ENCODE measurements at places on chromosomes 12 and 14.

DNA sequence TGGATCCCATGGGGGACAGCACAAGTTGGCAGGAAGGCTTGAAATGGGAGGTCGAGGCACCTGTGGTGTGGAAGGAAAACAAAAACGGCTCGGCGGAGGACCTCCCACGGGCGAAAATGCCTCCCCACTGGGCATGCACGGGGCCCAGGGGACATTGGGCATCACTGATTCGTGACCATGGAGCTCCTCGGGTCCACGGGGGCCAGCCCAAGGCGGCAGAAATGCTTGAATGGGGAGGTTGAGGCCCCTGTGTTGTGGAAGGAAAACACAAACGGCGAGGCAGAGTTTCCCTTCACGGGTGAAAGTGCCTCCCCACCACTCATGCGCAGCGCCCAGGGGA, 376.0 kb downstream of the ALG10 start:
- no peak for DNase-seq

DNA sequence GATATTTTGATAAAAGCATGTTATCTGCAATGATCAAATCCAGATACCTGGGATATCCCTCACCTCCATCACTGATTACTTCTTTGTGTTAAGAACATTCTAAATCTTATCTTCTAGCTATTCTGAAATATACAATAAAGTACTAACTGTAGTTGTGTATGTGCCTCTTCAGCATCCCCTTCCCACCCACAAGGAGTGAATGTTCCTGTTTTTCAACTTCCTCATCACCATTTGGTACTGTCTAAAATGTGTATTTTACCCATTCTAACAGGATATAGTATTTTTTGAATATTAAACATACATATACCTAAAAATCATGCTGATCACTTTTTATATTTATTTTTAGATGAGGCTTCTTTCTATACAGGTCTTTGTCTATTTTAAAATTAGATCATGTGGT, 1252.6 kb downstream of the TMEM121 start:
- DNase-seq: no peak

DNA sequence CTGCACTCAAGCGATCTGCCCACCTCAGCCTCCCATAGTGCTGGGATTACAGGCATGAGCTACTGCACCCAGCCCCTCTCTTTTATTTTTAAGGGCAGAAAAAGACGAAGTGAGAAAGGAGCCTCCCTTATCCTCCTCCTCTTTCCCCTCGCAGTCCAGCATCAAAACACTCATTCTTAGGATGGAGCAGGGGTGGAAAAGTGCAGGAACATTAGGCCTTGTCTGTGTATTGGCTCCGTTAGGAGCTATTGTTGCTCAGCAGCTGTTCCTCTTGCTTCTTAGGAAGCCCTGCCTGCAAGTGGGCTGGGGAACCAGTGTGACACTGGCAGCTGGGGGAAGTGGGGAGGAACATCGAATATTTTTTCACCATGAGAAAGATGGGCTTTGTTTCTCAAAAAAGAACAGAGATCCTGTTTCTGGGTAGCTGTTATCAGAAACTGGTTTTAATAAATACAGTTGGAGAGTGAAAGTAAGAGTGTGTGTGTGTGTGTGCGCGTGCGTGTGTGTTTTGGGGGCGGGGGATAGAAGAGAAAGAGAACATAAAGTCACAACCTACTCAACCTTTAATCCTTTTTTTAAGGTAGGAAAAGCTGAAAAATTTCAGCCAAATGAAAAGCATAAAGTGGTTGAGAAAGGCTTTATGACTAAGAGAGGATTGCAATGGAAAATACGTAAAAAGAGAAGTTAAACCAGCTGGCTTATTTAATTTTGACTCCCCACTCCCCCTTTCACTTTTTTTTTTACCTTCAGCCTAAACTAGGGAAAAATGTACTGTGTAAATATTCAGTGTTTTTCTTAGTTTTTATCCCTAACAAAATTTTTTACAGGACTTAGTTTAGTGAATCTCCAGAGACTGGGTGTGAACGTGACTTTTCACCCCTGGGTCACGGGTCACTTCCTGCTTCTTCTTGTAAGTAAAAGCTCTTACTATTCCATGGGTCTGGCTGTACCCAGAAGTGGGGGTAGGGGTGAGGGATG, 197.2 kb upstream of the PLEKHG7 start:
- DNase-seq: no peak

DNA sequence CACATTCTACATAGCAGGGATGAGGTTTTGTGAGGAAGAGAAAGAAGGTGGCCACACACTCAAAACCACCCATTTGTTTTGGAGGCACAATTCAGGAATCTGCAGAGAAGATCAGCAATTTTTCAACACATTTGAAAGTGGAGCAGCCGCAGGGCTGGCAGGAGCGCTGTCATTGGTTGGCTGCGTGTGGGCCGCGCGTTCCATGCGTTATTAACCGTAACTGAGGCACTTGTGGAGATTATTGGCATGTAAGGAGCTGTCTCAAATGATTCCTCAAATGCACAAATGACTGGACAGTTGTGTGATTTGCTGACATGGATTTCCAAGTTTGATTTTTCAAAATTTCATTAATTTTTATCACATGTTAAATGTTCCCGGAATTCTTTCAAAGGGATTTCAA, 318.5 kb downstream of the TMEM132D start:
- DNase-seq: no peak

DNA sequence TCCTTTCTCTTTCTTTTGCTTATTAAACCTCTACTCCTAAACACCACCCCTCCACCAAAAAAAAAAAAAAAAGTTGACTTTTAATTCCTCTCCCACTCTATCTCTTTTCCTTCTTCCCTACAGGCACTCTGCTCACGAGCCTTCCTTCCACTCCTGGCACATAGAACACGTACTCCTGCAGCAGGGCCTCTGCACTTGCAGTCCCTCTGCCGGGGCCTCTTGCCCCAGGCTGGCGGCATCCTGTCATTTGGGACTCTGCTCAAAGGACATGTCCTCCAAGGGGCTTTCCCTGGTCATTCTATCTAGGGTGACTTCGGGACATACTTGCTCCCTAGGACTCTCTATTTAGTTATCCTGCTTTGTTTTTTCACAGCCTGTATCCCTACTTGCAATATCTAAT, 7.7 kb downstream of the FOS start:
- no peak for DNase-seq

- DNase-seq: no peak
These were observed 4.6 kb downstream of the MARCHF9 start for GRCh38 chr12:57759360-57759980.

GRCh38 chr14:26187996-26188620, 409.7 kb downstream of the NOVA1 start:
- no peak for DNase-seq

Measured in fibroblast of skin of left biceps (primary cell).